Retinal pigment epithelial cell (primary cell): ENCODE measurements at places on chromosomes 16 and 17.

- DNase-seq, result no peak
Observed at GRCh38 chr16:13767215-13767614, 152.7 kb upstream of the ERCC4 start.

- no peak for DNase-seq
Observed at GRCh38 chr17:9241371-9241712, 220.0 kb downstream of the NTN1 start.

DNA sequence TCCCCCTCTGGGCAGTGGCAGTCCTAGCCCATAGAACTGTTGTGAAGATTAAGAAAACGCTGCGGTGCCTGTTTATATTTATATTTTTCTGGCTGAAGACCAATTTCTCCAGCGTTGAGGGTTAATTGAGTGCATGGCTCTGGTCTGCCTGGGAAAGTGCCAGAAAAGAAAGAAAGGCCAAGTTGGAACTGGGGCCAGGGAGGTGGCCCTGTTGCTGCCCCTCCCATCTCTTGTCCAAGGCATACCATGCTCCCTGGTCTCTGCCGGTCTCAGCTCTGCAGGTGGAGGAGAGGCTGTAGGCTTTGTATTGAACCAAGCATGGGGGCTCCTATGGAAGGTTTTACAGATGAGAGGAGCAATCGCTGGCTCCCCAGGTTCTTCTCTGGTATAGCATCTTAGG is 124.7 kb downstream of the MGAT5B start:
- no peak for DNase-seq

GRCh38 chr16:4114257-4115208 is 1.7 kb downstream of the ADCY9 start:
- no peak for DNase-seq

DNA sequence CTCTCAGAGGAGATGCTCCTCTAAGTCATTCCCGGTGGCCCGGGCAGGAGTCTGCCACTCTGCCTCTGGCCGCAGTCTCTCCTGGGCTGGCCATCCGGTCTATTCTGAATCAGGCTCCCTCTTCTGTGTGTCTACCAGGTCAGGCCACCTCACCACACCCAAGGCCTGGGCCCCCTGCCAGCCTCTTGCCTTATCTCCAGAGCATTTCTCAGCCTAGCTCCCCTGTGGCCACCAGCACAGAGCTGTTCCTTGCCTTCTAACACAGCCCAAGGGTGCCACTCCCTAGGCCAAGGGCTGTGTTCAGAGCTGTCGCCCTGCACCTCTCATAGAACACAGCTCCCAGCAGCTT is 55.3 kb downstream of the MYO18A start:
- DNase-seq, result no peak

DNA sequence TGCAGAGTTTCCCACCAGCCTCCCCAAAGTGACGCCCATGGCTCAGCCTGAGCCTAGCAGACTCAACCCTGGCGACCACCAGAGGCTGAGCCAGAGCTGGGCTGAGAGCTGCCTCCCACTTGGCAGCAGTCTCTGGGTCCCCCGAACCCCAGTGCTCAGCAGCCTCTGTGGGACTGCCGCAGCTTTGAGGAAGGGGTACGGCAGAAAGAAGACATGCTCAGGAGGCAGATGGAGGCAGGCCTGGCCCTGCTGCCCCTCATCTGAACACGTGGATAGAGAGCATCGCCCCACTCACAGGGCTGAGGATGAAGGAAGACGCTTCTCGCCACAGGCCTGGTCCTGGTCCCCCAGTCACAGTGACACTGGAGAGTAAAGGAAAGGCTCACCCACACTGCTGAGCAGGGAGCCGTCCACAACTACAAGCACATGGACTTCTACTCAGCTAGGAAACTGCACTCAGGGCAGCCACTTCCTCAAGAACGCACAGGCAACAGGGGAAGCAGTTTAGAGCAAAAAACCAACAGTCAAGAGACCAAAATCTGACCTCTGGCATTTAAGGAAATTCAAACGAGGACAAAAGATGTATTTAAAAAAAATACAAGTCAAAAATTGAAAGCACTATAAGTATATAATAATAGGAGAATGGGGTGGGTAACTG is 45.2 kb upstream of the GSG1L start:
- DNase-seq, result no peak

DNA sequence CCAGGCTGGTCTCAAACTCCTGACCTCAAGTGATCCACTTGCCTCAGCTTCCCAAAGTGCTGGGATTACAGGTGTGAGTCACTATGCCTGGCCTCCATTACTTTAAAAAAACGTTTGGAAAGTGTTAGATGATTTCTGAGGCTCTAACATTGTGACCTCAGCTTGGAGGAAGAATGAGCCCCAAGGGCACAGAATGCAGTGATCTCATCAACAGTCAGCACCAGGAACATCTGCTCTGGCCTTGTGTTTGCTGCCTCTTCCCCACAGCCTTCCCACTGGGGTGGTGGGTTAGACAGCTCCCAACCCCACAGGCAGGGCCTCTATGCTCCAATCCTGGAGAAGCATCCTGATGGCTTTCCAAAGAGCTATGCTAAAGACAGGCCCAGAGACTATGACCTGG is 37.7 kb upstream of the SREBF1 start:
- DNase-seq, result no peak

GRCh38 chr16:23802776-23803175 is 33.0 kb upstream of the PRKCB start:
- DNase-seq, result no peak

GRCh38 chr17:4170639-4171280 is 27.8 kb downstream of the CYB5D2 start:
- no peak for DNase-seq

- DNase-seq, result no peak
Observed at GRCh38 chr16:51445250-51445649, 294.2 kb upstream of the SALL1 start.

DNA sequence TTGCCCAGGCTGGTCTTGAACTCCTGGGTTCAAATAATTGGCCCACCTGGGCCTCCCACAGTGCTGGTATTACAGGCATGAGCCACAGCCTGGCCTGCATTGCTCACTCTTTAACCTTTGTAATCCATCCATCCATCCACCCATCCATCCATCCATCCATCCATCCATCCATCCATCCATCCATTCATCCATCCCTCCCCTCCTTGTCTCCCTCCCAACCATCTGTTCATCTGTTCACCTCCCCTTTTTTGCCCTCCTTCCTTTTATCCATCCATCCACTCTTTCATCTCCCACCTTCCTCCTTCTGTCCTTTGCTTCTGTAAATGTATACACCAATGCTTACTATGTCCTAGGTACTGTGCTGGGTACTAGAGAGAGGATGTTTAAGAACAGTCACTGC is 65.5 kb downstream of the CDK5R1 start:
- no peak for DNase-seq

DNA sequence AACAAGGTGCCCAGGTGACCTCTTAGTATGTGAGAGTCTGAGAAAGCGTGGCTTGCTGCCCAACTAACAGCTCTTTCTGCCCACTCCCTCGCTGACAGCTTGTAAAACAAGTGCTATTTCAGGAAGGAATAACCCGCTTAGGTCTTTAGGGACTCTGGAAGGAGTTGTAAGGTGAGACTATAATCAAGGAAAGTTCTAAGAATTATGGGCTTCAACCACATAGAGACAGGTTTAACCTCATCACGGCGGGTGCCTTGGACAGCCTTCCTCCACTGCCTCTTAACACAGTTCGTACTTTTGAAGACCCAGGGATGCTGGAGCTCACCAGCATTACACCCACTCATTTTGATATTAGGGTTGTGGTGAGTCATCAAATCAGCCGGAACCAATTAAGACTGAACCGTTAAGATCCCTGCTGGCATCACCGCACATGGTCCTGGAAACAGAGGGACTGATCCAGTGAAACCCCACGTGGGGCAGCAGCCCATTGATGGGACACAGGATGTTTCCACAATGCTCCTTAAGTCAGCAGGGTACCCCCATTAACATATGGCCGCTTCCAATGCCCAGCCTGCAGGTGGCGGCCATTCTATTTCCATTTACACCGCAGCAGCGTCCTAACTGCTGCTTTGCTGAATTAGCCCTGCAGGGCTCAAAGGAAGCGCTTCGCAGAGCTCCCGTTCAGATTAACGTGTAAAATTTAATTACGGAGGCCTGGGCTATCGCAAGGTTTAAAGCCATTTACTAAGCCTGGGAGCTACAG is 176.6 kb upstream of the SDK2 start:
- no peak for DNase-seq

DNA sequence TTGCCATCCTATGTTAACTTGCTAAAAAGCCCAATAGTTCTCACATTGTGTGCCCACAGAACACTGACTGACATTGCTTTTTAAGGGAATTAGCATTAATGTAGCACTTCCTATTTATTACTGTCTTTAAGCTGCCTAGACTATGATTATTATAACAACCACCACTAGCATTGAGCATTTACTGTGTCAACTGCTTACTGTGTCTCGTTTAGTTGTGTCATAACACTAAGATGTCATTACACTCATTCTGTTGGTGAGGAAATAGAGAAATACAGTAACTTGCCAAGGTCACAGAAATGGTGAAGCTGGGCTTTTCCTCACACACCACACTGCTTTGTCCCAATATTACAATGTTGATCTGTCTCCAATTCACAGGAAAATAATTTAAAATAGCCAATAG is 30.2 kb downstream of the TRIM25 start:
- DNase-seq, result no peak

- no peak for DNase-seq
Observed at GRCh38 chr17:47676510-47677165, 17.3 kb upstream of the TBKBP1 start.

DNA sequence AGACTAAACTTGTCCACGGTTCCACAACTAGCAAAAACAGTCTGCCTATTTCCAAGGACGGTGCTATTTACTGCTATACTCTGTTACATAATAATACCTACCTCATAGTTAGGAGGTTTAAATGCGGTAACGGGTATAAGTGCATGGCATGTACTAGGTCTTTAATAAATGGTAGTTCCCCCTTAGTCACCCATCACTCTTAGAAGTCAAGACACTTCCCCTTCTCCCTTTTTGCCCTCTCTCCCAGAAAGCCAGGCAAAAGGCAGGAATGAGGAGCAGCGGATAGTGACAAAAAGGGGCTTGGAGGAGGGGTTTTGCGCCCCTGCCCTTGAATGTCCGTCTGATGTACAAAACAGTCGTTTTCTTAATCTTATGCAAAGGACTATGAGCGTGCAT is 1.1 kb upstream of the LSM12 start:
- DNase-seq, result no peak

- DNase-seq, result no peak
Observed at GRCh38 chr17:70478902-70479301, 309.6 kb downstream of the KCNJ2 start.

GRCh38 chr17:80941743-80942422 is 49.8 kb upstream of the CHMP6 start:
- DNase-seq, result no peak

- DNase-seq, result peak; percentile 77
Observed at GRCh38 chr17:51121620-51122472, 1.2 kb upstream of the SPAG9 start.

GRCh38 chr17:77395501-77396048 is 254.8 kb downstream of the SEC14L1 start:
- DNase-seq, result no peak

- no peak for DNase-seq
Observed at GRCh38 chr17:8849311-8850041, 18.0 kb downstream of the PIK3R6 start.

DNA sequence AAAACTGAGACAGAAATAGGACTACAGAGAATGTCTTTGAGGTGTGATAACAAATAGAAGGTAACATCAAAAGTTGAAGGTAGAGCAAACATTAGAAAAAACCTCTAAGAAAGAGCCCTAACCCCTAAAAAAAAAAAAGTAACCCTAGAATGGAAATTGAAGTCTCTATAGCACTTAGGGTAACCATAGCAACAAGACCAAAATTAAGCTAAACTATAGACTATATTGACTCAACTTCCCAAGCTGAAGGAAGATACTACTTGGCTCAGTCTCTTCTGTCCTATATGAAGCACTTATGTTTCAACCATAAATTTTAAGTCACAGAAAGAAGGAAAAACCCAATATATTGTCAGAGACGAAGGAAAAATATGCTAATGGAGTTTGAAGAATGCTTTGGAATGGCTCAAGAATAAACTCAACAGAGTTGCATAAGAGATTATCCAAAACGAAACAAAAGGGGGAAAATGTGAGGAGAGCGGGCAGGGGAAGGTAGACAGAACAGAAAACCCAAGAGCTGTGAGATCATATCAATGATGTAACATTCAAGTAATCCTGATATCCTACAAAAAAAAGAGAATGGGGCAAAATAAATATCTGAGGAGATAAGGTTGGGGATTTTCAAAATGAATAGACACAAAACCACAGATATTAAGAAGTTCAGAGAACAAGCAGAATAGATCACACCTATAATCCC is 88.4 kb downstream of the USP32 start:
- DNase-seq, result no peak

- DNase-seq, result peak; percentile 88
Observed at GRCh38 chr16:81314603-81315270, at the start of gene GAN. GAN (plus strand) TSS chr16:81314962; CDS start chr16:81315114, 152 bp downstream.

- DNase-seq, result no peak
Observed at GRCh38 chr16:17194190-17194780, 276.5 kb downstream of the XYLT1 start.

- no peak for DNase-seq
Observed at GRCh38 chr16:9308356-9308801, 216.9 kb downstream of the HAPSTR1 start.

- DNase-seq, result no peak
Observed at GRCh38 chr17:28554565-28554964, 2.1 kb upstream of the UNC119 start.

DNA sequence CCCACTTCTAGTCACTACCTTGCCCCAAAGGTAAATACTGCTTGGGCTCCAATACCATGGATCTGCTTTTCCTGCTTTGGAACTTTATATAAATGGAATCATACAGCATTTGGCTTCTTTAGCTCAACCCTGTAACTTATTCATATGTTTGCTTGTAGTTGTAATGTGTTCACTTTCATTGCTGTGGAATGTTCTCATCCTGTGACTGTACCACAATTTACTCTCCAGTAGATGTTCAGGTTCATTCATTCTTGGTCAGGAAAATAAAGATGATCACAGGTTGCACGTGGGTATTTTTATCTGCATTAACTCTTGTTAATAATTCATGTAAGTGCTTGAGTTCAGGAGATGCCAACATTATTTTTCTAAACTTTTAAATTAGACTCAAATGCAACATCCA is 6.7 kb upstream of the BEAN1 start:
- DNase-seq, result no peak

- DNase-seq, result no peak
Observed at GRCh38 chr16:81518439-81518757, 73.8 kb downstream of the CMIP start.

DNA sequence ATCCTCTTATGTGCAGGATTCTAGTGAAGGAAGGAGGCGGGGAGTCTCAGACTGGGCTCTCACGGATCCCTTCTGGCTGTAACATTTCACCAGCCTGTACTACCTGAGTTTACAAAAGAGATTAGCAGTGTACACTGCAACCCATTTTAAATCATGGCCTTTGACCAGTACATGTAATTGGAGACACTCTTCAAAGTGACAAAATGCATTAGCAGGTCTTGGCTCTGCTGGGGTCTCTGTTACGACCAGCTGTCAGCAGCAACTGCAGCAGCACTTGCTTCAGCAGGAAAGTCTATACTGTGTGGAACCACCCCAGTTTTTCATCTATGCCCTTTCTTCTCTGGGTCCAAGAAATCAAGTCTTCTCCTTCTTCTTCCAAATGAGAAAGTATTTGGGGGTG is 322.8 kb upstream of the ASIC2 start:
- DNase-seq, result no peak
